ENCODE measurements at places on chromosomes 7 and 10. TPM values are rescaled to one million over a fixed set of nuclear protein-coding genes. Genes with fewer than 3 reads are reported as not detected.

Gene MSANTD7
- total RNA-seq, result 15.5 TPM

Gene FAM3C
- 101 TPM for total RNA-seq

Gene CLCN1
- not detected for total RNA-seq

Gene OR6B1
- total RNA-seq, result not detected

Gene WIPF3
- total RNA-seq, result not detected

Gene BTBD16
- total RNA-seq, result 0.40 TPM

Gene TFR2
- total RNA-seq, result 0.40 TPM

Gene SLC26A3
- total RNA-seq, result not detected

Gene RAPGEF5
- 39.3 TPM for total RNA-seq

Gene CHST15
- 14.4 TPM for total RNA-seq
